ENCODE measurements at places on chromosomes 1 and 21. TPM values are rescaled to one million over a fixed set of nuclear protein-coding genes. Genes with fewer than 3 reads are reported as not detected.

Gene NTMT2
- total RNA-seq, result not detected

Gene RORC
- 10.2 TPM for total RNA-seq

Gene GBP4
- total RNA-seq, result 9.6 TPM

Gene MARK1
- total RNA-seq, result 11.6 TPM

Gene KCNA3
- 1.8 TPM for total RNA-seq

Gene PTPN22
- total RNA-seq, result 1.5 TPM

Gene PDZK1
- 61.4 TPM for total RNA-seq

Gene FCER1A
- 2.1 TPM for total RNA-seq

Gene TM2D1
- total RNA-seq, result 72.4 TPM

Gene IL19
- 0.70 TPM for total RNA-seq

Gene PLXNA2
- 12.9 TPM for total RNA-seq

Measured in metanephros (tissue), 2 donors.